Dermis microvascular lymphatic vessel endothelial cell (primary cell): ENCODE measurements at places on chromosomes 5 and 9.

GRCh38 chr9:34502891-34503290 is 19.9 kb downstream of the ENHO start:
- DNase-seq = no peak

- DNase-seq = no peak
These were observed 14.0 kb downstream of the PRUNE2 start for GRCh38 chr9:76891874-76892273.

DNA sequence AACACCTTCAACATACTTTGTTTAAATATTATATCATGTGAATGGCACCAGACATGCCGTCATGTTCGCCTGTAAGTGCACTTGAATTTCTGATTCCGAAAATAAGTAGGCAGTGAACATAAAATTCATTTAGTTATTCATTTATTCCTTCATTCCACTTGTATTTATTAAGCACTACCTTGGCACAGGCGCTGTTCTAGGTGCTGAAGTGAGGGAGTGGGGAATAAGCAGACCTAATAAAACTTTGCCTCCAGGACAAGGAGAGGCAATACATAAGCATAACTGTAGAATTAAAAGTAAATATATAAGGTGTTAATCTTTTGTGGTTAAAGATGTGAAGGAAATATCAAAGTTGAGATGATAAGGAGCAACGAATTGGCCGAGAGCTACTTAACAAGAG is 297.4 kb downstream of the TENT4A start:
- no peak for DNase-seq

DNA sequence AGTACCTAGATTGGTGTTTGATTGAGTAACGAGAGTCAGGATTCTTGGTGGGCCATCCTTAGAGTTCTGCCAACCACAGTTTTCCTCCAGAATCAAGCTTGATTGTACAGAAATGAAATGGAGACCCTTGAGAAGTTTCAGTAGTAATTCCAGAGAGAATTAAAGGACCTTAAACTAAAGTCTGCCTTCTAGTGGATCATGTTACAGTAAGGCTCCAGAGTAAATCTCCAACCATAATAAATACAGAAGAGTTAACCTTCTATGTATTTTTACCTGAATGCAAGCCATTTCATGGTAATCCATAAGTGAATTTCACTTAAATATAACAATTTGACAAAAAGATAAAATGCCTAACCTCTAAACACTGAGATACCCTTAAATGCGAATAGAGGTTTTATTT is 53.0 kb upstream of the CNTLN start:
- no peak for DNase-seq

DNA sequence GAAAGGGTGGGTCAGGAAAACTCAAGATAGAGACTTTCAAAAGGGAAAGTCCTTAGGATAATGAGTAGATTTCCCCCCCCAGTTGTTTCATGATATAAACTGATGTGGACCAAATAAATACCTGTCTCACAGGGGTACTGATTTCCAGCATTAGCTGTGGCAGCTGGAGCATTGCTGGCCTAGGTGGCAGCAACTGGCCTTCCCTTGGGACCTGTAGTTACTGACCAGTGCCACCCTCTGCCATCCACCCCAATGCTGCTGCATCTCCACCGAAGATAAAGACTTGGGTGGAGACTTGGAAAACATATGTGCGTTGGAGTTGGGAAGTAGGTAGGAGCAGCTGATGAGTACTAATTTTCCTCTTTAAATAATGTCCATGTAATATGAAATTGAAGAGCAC is 71.8 kb downstream of the SYK start:
- no peak for DNase-seq

GRCh38 chr9:38047301-38048251 is 21.5 kb downstream of the SHB start:
- peak; percentile 92 for DNase-seq

- no peak for DNase-seq
These were observed 115.4 kb downstream of the KIF4B start for GRCh38 chr5:155128786-155129512.

DNA sequence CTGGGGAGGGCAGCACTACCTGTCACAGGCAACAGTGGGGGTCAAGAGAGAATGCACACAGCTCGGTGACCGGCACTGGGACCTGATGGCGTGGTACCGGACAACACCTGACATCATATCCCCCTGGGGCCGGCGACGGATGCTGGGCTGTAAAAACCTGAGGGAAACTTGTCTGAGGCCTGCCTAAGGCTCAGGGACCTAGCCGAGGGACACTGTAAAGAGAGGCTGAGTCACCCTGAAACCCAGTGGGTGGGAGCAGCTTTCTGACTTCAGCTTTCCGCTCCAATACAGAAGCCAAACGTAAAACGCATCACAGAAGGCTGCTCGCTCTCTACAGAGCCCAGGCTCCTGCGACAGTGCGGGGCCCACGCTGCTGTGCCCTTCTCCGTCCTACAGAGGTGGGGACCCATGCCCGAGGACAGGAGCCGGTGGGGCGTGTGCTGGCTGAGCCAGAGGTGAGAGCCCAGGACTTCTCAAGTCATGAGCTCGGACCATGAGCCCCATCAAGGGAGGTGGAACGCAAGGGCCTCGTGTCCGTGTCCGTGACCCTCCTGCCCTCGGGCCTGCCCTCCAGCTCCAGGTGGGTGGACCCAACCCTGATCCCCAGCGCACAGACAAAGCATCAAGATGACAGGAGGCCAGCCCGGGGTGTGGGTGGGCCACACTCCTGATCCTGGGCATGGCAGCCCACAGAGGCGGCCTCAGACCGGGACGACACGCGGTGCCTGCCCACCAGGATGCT is 5.3 kb downstream of the RALGDS start:
- no peak for DNase-seq

- no peak for DNase-seq
These were observed 32.8 kb downstream of the TMC1 start for GRCh38 chr9:72554221-72554641.

DNA sequence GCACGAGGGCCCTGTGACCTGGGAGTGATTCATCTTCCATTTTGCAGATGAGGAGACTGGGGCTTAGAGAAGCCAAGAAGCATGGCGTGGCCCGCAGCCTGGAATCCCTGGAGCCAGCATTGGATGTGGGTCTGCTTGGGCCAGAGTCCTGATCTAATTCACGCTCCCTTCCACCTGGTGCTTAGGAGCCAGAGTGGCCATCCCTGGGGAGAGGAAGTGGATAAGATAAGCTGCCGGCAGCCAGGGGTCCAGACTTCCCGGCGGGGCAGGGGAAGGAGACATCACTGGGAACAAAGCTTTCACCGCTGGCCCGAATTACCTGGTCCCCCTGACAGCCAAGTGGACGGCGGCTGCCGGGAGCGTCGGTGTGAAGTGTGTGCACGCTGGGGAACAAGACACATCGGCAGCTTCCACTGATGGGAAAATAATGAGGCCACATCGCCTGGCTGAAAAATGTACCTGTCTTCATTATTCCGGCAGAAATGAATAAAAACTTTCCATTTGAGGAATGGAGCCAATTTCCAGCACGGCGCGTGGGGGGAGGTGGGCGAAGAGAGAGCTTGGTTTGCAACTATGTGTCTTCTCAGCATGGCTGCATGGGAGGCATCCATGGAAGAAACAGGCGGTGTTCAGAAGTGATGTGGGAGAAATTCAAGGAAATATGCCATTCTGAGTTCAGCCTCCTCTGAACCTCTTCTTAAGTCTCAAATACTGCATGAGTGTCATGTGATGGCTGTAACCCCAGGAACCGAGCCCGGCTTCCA is 78.5 kb downstream of the OLFM1 start:
- no peak for DNase-seq

GRCh38 chr5:131224387-131225201 is 39.3 kb upstream of the CDC42SE2 start:
- DNase-seq = no peak

GRCh38 chr5:137395011-137395755 is 103.9 kb downstream of the SPOCK1 start:
- DNase-seq = no peak

- no peak for DNase-seq
These were observed 270.5 kb downstream of the SMARCA2 start for GRCh38 chr9:2285416-2286332.

- no peak for DNase-seq
These were observed 69.5 kb upstream of the HAND1 start for GRCh38 chr5:154547551-154547950.

DNA sequence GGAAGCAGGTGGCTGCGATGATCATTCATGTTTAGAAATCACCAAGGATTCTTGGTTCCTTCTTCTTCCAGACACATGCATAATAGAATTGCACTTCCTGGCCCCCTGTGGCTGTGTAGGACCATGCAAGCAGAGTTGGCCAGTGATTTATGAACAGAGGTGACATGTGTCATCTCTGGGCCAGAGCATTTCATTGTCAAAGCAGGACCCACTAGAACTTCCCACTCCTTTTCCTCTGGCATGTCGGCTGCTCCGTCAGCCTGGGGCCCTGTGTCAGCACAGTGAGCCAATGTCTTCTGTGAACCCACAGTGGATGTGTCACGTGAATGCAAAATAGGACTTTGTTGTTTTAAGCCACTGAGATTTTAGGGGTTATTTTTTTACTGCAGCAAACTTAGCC is 59.2 kb downstream of the HSD17B3 start:
- no peak for DNase-seq

GRCh38 chr5:56309262-56309826 is 76.2 kb upstream of the ANKRD55 start:
- DNase-seq = no peak

GRCh38 chr5:79886925-79887655 is 104.0 kb downstream of the MTX3 start:
- no peak for DNase-seq

- peak; percentile 75 for DNase-seq
These were observed 47.4 kb downstream of the P4HA2 start for GRCh38 chr5:132180134-132180745.

GRCh38 chr5:103793595-103794182 is 231.1 kb upstream of the NUDT12 start:
- no peak for DNase-seq

DNA sequence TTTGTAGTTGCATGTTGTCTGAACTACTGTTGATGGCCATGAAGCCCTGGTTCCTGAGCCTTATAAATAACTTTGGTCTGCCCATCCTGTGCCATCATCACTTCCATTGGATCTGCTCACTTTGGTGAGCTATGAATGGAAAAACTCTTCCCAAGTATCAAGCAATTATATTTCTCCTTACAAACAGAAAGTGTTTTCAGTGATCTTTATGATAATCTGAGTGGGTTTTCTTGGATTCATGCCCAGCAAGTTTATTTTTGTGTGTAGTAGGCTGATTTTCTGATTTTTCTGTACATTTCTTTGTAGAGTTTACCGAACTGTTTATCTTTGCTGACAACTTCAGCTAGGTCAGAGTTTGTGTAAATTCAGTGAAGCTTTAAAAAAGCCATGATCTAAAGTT is 31.0 kb downstream of the CAMK4 start:
- no peak for DNase-seq

DNA sequence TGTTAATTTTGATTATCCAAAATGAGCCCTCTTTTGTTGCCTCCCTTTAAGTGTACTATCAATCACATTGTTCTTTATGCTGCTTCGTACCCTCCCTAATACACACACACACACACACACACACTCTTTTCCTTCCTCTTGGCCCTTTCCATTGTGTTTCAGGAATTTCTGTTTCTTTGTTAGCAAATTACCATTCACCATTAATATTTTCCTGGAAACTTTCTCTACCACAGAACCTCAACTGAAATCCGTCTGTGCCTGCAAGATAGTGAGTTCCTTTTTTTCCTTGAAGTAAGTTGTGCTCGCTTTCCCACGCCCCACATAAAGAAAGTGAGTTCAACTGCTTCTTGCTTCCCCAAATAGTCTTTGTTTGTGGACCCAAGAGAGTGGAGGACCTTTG is 61.8 kb downstream of the SMIM15 start:
- peak; percentile 46 for DNase-seq

- DNase-seq = no peak
These were observed 122.3 kb upstream of the PITX1 start for GRCh38 chr5:135156337-135156714.

DNA sequence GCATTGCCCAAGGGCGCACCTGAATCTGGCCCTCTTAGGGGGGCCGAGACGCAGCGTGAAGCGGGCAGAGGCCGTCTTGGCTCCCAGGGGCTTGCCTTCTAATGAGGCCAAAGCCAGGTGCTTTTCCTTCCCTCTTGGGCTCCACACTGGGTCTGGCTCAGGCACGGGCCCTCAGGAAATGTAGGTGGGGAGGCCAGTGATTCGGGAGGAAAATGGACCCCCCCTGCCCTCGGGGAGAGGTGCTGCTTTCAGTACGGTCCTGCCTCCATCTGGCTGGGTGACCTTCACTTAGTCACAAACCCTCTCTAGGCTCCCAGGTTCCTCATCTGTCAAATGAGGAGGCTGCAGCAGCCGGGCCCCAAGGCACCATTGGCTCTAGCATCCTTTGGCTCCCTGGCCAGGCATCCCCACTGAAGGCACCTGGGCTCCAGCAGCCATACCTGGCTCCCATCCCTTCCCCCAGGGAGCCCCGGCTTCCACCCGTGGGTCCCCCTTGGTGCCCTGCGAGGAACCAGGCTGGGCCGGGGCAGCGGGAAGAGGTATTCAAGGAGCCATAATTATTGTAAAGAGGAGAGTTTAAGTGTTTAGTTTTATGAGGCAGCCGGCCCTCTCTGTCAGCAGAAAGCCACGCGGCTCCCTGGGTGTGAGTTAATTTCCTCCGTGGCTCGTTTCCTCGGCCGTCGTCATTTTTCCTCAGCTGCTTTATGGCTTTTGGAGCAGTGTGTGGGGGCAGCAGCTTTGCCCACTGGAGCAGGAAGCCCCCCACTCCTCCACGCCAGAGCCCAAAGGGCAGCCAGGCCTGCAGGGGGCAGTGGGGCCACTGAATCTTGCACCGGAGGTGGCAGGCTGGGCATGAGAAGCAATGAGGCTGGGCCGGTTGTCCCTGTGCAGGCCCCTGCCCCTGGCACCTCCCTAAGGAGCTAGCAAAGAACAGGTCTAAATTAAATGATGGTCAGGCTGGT is 24.9 kb upstream of the UNC5A start:
- DNase-seq = no peak

- DNase-seq = no peak
These were observed 41.7 kb upstream of the SLC9A3 start for GRCh38 chr5:565782-566440.
